ENCODE measurements at places on chromosomes 3 and 15.

DNA sequence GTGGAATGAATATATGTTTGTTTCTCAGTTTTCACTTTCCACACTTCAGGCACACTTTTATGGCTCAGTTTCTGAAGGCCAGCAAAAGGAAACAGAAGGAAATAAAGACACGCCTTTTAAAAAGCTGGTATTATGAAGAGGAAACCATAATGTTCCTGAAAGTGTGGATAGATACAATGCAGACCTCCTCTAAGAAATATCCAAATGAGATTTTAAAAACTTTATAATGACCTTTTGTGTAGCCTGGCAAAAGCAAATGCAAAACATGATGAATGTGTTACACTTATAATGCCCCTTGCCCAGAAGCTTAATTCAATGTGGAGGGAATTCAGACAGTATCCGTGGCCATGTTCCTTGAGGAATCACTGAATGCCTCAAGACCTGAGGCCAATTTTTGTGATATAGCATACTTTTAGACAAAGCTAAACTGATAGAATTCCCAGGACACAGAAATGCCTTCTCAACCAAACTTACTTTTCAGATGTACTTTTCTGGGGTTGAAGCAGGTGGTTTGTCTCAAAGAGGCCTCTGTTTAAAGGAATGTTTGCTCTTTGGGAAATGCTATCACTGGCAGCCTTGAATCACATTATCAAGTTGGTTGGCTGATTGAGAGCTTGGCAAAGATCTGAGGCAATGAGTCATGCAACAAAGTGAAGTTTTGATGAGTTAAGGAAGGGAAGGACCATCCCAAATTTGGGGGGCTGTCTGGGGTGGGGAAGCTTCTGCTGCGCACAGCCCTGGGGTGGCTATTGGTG lies 77.1 kb upstream of the CACNA2D3 start:
- DNase-seq, result no peak

- no peak for DNase-seq
Measured at GRCh38 chr15:33580526-33580925, 269.8 kb downstream of the RYR3 start.

DNA sequence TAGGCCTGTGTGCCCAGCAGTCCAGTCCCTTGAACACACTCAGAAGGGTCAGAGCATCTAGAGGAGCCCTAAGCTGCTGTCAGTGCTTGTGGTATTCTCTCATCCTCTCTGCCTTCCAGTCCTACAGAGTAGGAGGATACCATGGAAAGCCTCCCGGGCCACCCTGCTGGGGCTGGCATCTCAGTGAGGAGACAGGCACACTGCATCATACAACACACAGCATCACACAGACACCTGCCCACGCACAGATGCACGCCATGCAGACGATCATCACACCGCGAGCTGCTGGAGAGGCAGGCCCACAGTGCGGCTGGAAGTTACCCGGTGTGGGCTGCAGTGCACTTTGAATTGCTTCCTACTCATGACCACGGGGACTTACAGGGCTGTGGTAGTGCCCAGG lies 15.2 kb downstream of the GABRA5 start:
- DNase-seq, result no peak

- DNase-seq, result no peak
Measured at GRCh38 chr15:99645543-99645935, 79.8 kb downstream of the MEF2A start.

DNA sequence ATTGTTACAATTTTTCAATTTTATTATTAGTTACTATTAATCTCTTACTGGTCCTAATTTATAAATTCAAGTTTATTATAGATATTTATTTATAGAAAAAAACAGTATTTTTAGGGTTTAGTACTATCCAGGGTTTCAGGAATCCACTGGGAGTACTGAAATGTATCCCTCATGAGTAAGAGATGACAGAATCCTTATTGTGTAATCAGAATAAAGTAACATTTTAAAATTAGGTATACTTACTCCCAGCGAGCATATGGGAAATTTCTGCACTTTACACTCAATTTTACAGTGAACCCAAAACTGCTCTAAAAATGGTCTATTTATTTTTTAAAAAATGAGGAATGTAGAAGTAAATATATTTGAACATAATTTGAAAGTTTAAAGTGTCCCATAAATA lies 202.7 kb downstream of the CGGBP1 start:
- DNase-seq, result no peak

- no peak for DNase-seq
Measured at GRCh38 chr15:74511583-74511982, 29.4 kb upstream of the ARID3B start.

- DNase-seq, result no peak
Measured at GRCh38 chr15:38975282-38975990, 410.8 kb upstream of the RASGRP1 start.

DNA sequence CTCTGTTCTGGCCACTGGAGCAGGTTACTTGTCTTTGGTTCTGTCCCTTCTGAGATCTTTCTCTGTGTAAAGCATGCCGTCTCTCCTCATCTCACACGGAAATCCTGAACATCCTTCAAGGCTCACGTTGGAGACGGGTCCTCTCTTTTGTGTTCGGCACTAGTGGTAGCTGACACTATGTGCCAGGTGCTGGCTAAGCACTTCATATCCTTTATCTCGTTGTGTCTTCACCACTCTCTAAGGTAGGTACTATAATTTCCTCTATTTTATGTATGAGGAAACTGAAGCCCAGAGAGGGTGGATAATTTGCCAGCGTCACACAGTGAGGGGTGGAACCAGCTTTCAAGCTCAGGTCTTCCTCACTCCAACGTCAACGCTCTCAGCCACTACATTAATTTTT lies 1.2 kb downstream of the IFT122 start:
- no peak for DNase-seq

- DNase-seq, result no peak
Measured at GRCh38 chr3:39130026-39130425, 22.5 kb downstream of the TTC21A start.

GRCh38 chr3:42214064-42214463 lies 51.9 kb downstream of the CCK start:
- DNase-seq, result no peak

GRCh38 chr15:70375006-70375431 lies 277.3 kb upstream of the TLE3 start:
- DNase-seq, result no peak

GRCh38 chr3:54888873-54889272 lies 39.0 kb downstream of the LRTM1 start:
- DNase-seq, result no peak

Data from T-helper 1 cell (primary cell).